ELF-1 (cell line): ENCODE measurements at places on chromosomes 2 and 18.

DNA sequence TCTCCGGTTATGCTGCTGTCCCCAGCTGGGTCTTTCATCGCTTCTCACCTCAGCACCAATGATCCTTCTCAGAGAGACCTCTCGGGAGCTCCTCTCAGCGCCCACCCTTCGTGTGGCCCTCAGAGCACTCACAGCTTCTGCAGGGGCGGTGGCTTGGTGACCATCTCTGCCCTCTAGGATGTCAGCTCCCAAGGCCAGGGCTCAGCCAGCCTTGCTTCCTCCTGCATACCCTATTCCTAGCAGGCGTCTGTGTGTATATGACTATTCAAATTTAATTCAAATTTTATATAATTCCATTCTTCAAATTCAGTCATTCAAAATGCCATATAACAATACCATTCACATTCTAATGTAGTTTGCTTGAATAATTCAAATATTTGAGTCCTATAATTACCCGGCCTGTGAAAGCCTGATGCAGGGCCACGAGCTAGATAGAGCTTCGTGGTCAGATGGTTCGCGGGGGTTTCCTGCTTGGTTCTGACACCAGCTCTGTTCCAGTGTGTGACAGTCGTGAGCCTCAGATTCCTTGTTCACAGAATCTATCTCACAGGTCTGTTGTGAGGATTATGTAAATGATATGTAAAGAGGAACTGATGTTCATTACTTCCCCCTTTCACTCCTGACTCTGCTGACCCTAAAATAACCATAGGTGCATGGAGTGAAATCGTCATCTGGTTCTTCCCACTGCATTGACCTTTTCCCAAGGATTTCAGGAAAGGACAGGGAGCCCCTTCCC is 94.0 kb upstream of the CNGA3 start:
- no peak for DNase-seq

- DNase-seq: no peak
These were observed 45.6 kb downstream of the NAB1 start for GRCh38 chr2:190694479-190694878.

DNA sequence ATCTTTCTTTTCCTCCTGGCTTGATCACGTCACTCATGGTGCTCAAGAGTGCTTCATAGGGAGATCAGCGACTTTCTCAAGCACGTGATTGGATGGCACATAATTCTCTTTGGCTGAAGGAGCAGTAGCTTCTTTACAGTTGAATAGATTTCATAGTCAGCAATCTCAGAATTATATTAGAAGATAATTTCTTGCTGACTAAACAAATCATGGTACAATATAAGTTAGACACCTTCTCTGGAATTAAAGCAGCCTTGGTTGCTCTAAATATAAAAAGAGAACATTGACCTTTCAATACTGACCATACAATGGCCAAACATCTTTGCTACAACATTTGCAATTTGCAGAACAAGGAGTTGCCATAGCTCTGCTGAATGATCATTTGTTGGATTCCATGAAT is 238.5 kb upstream of the CHST9 start:
- DNase-seq: no peak

GRCh38 chr18:49685231-49685942 is 123.5 kb downstream of the LIPG start:
- DNase-seq: no peak

DNA sequence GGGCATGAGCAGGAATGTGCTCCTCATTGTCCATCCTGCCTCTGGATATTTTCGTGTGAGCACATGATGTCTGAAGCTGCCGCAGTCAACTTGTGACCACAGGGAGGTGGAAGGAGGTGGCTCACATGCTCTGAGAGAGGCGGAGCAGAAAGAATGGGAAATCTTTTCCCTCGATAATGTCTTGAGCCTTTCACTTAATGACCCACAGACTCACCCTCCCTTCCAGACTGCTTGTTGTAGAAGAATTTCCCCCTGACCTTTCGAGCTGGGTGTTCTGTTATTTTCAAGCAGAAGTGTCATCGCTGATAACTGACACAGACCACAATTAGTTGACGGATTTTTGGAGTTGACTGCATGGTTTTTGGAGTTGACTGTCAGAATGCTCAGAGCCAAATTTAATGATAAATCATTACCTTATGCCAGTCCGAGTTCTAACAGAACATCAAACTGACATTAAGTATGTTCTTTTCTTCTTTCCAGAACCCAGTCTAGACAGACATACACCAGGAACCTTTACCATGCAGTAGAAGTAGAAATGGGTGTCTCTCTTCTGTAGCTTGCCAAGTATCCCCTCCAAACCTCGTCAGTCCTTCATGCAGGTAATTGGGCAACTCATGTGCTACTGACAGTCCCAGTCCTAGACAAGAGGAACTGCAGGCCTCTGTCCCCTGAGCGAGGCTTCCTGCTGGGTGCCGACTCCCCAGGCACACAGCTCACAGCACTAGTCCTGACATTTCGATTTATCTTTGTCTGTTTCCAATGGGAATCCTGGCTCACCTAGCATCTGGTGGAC is 29.4 kb upstream of the RTTN start:
- peak; percentile 39 for DNase-seq

DNA sequence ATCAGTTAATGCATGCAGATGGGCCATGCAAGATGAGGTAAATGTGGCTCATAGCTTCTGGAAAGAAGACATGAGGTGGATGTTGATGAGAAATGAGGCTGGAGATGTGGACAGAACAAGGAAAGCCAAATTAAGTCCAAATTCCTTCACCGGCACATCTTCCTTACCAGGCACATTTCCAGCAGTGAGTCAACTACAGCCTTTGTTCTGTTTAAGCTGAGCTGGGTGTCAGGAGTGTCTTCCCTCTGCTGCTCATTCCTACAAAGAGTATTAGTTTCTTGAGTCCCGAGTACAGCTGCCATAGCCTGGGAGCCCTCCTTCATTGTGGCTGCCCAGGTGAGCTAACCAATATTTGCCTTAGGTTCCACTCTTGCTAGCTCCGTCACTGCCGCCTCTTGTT is 945.0 kb downstream of the SLC4A3 start:
- no peak for DNase-seq

- no peak for DNase-seq
These were observed 16.2 kb upstream of the ZCCHC2 start for GRCh38 chr18:62506495-62507143.

GRCh38 chr2:62379566-62379965 is 126.4 kb downstream of the TMEM17 start:
- DNase-seq: no peak

DNA sequence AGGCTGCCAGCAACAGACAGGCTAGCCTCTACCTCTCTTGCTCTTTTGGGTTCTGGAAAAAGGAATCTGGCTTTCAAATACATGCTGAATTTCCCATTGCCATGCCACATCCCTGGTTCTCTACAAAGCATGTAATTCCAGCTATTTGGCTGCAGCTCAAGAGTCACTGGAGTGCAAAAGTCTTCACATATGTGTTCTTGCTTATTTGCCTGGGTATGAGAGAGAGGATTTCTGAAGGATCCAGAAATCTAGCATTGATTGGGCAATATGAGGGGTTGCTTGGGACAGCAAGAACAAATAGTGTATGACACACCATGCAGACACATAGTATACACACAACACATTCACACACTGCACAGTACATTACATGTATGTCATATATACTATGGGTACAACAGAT is 30.7 kb upstream of the LGALSL start:
- no peak for DNase-seq

DNA sequence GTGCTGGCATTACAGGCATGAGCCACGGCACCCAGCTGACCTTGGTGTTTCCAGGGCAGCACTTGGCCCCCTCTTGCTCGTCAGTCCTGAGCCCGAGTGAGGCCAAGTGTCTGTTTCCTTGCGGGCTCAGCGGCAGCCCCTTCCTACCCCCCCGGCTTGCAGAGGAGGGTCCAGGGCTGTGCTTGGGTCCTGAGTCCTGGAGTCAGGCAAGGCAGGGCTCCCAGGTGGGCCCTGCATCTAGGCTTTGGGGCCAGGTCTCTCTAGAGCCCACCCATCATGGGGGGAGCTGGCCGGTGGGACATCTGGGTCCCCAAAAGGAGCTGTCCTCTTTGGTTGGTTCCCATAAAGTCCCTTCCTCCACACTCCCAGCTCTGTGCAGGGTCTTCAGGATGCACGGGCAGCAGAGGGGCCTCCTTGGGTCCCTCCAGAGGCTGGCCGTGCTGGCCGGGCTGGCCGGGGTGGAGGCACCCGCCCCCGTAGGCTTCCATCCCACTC is 63.7 kb upstream of the HPCAL1 start:
- no peak for DNase-seq

DNA sequence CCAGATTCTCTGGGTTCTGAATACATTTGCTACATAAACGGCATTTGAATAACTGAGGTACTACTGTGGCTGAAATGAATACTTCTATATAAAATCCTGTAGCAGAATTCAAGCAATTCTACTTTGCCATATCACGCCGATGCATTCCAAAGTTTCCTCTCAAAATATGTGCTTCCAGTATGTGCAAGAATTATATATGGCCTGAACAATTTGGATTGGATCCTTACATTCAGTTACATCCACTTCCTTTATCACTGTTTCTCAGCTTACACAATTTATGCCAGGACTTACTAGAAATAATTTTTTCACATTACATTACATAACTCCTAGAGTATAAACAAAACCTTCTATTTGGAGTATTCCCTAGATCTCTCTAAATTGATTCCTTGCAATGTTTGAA is 46.3 kb upstream of the STAT4 start:
- no peak for DNase-seq

GRCh38 chr2:69298261-69298660 is 88.8 kb downstream of the GFPT1 start:
- no peak for DNase-seq

GRCh38 chr2:45908316-45909170 is 257.1 kb downstream of the PRKCE start:
- no peak for DNase-seq

GRCh38 chr2:82528288-82528687 is 1930.8 kb downstream of the SUCLG1 start:
- no peak for DNase-seq

GRCh38 chr18:70411307-70411706 is 122.5 kb downstream of the SOCS6 start:
- DNase-seq: no peak

DNA sequence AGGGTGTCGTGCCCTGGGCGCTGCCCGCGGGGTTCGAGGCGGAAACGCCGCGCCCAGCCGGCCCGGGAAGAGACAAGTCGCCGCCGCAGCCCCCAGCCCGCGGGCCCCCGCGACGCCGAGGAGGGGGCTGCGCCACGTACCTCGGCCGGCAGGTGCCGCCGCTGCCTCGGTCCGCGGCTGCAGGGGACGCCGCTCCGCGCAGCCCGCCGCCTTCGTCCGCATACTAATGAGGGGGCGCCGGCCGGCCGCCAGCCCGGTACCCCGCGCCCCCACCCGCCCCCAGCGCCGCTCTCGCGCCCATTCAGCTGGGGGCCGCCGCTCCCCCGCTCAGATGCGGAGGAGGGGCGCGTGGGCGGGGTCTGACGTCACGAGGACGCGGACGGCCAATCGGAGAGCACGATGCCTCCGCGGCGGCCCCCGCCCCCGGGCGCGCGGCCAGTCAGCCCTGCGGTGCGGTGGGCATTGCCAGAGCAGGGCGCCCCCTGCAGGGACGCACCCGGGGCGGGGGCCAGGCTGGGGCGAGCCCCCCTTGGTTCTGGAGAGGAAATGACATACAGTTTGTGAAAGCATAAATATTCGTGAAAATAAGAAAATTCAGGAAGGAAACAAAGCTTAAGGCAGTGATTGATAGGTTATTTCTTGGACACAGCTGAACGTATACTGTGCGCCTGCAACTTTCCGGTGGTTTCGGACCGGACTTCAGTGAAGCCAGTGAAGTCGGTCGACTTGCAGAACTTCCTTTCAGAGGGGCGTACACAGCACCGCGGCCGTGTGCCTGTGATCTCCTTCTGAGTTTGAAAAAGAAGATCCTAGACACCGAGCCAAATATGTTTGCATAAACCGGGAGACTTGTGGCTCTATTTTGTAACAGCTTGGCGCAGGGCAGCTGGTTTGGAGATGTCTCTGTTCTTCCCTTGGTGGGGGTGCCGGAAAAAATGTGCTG is at the start of gene ST3GAL5:
ST3GAL5 (minus strand) TSS at position 307 of the 943 bp plus-strand sequence; CDS start at position 222, 85 bp downstream.
- DNase-seq: peak; percentile 86

DNA sequence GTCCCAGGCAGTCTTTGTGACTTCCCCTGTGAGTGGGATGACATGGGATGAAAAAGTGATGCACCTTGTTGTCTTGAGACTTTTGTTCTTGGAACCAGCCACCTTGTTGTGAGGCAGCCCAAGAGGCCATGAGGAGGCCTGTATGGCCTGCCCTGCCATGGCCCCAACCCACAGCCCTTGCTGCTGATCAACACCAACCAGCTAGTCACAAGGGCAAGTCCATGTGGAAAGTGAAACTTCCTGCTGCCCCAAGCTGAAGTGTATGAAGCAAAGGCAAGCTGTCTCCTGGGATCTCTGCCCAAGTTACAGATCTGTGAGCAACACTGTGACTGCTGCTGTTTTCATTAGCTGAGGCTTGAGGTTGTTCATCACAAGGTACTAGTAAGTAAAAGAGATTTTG is 21.6 kb downstream of the TMEM18 start:
- no peak for DNase-seq

DNA sequence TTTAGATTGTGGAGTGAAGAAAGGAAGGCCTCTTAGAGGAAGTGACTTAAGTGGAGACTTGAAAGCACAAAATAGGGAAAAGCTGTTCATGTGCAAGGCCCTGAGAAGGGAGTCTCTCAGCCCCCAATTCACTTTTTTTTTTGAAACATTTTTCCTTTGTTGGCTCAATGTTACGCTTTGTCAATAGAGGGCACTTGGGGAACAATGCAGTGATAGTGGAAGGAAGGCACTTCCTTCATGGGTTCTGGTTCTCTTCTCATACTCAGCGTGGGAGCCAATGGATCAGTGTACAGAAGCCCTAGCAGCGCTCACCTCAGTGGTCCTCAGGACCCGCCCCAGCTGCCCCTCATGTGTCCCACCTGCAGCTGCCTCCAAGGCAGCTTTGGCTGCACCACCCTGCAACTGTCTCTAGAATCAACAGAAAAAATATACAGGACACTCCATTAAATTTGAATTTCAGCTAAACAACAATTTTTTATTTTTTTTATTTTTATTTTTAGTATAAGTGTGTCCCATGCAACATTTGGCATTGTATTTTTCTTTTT is 8.6 kb upstream of the C2orf42 start:
- DNase-seq: no peak
